Muscle of leg (tissue), 16 donors: ENCODE measurements at places on chromosomes 7 and 10. TPM values are rescaled to one million over a fixed set of nuclear protein-coding genes. Genes with fewer than 3 reads are reported as not detected.

Gene KLF14
- 0.98 TPM for total RNA-seq

DNA sequence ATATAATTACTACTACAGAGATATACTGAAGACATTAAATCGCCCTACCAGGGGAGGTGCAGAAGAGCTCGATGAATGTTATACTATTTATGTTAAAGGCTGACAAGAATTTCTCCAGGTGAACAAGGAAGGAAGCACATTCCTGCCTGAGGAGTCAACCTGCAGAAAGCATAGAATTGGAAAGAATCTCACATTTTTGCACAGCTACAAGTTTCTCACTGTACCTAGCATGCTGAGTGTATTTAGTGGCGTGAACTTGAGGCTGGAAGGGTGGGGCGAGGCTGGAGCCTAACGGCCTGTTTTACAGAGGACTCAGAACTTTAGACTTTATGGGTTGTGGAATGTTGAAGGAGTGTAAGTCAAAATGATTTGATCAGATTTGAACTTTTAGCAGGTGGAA, 373.6 kb upstream of the LRGUK start:
- H3K4me3 ChIP-seq, result no peak overlapping the region
- no peak overlapping the region for H3K27ac ChIP-seq
- H3K36me3 ChIP-seq, result no peaks in the 10 kb centered on the region
- H3K4me1 ChIP-seq, result no peaks in the 10 kb centered on the region
- DNase-seq, result no peak

DNA sequence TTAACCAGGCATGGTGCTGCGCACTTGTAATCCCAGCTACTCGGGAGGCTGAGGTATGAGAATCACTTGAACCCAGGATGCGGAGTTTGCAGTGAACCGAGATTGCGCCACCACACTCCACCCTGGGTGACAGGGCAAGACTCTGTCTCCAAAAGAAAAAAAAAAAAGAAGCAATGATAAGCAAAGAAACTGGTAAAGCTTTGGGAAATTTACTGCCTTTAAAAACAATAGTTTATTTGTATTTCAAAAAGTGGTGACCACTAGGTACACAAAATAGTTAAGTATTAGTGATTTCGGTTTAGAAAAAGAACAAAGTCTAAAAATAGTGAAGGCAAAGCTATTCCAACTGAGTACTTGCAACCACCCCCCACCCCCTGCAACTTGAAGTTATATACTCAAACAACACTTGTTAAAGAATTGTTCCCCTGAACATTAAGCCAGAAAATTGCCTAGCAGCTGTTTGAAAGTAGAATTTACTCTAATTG, 37.7 kb downstream of the MALSU1 start:
- peaks cover 30% of the 10 kb centered on the region for H3K36me3 ChIP-seq
- H3K27ac ChIP-seq, result no peak overlapping the region
- no peaks in the 10 kb centered on the region for H3K27me3 ChIP-seq
- no peak for DNase-seq
- H3K4me3 ChIP-seq, result no peak overlapping the region
- peaks cover 17% of the 10 kb centered on the region for H3K4me1 ChIP-seq

Gene PLA2G12B
- not detected for total RNA-seq

- H3K27ac ChIP-seq, result no peak overlapping the region
- H3K4me1 ChIP-seq, result peaks cover 20% of the 10 kb centered on the region
- H3K4me3 ChIP-seq, result no peak overlapping the region
These were observed 7.5 kb downstream of the GRID1 start for GRCh38 chr10:86359111-86359510.

- peak; percentile 59 for DNase-seq
- H3K4me1 ChIP-seq, result peaks cover 9% of the 10 kb centered on the region
- peak overlapping the region; percentile 76 for H3K27ac ChIP-seq
- H3K27me3 ChIP-seq, result peaks cover 5% of the 10 kb centered on the region
These were observed 4.0 kb upstream of the ARMS2 start for GRCh38 chr10:122450353-122450990.

GRCh38 chr10:105356626-105357025, 715.5 kb downstream of the SORCS3 start:
- DNase-seq, result no peak
- no peaks in the 10 kb centered on the region for H3K4me1 ChIP-seq
- H3K36me3 ChIP-seq, result no peaks in the 10 kb centered on the region
- no peak overlapping the region for H3K27ac ChIP-seq
- H3K4me3 ChIP-seq, result no peak overlapping the region
- H3K27me3 ChIP-seq, result no peaks in the 10 kb centered on the region

DNA sequence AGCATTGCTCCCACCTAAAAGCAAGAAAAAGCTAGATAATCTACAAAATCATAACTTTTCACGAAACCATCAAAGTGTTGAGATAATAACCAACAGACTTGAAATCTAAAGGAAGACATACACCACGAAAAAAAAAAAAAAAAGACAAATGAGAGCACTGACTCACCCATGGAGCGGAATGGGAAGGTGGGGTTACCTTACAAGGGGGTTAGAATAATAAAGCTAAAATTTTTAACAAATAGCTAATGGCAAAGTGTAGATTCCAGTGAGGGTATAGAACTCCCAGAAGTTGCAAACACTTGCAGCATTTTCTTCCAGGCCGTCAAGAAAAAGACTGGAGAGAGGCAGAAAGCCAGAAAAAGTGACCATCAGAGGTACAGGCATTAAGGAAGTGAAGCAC, 27.2 kb downstream of the IPMK start:
- H3K27ac ChIP-seq, result no peak overlapping the region
- no peaks in the 10 kb centered on the region for H3K27me3 ChIP-seq
- H3K36me3 ChIP-seq, result peaks cover 5% of the 10 kb centered on the region
- no peaks in the 10 kb centered on the region for H3K4me1 ChIP-seq
- H3K4me3 ChIP-seq, result no peak overlapping the region
